Neural progenitor cell (in vitro differentiated cells): ENCODE measurements at places on chromosomes 1 and 21. TPM values are rescaled to one million over a fixed set of nuclear protein-coding genes. Genes with fewer than 3 reads are reported as not detected.
A peak's percentile ranks its signal among the peaks of the same experiment; 100 is the strongest.

DNA sequence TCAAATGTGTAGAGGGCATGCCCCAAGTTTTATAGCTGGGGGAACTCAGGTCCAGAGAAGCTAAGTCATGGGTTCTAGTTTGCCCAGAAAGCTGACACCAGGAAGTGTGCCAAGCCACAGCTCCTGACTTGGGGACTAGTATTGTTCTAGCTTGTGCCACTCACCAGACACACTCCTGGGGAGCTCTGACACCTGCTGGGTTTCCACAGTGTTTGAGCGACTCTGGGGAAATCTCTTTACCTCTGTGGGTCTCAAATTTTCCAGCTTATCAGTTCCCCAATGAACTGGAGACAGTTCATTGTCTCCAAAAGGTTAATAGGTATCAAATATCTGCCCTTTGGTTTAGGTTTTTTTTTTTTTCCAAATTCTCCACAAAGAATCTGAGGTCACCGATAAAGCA is 4.2 kb downstream of the KISS1 start:
- DNase-seq = no peak

DNA sequence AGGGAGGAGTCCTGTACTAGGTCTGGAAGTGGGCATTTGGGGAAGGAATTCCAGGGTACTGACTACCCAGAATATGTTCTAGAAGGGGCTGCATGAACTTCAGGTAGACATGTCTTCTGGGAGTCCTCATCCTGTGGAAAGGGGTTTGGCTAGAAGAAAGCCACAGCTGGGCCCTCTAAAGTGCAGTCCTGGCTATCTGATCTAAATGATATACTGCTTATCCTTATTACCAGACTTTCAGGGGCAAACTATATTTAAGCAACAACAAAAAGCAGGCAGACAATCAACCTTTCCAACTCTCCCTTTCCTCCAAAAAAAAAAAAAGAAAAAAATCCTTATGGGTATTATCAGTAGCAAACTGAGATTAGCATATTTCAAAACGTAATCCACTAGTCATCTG is 29.8 kb upstream of the GFI1 start:
- no peak for DNase-seq

- DNase-seq = no peak
These were observed 48.5 kb downstream of the BACE2 start for GRCh38 chr21:41216486-41216885.

GRCh38 chr21:38206646-38207045 is 50.1 kb upstream of the KCNJ15 start:
- no peak for DNase-seq

DNA sequence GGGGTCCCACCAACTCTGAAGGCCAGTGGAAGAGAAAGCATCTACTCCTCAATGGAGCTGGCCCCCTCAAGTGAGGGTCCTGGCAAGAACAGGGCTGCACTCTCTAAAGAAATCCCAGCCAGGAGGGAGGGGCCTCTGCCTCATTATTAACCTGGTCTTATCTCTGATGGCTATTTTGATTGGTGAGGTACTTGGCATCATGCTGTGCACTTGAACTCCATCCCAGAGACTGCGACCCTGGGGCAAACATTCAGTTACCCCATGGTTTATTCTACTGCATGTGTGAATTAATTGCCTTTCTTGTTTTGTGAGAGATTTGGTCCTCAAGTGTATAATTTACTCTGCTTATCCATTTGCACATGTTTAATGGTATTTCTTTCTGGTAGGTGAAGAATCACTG is 55.0 kb upstream of the ETV3 start:
- no peak for DNase-seq

- DNase-seq = peak; percentile 95
These were observed at the start of gene ZNF697 for GRCh38 chr1:119647734-119648619. Gene ZNF697 (minus strand): TSS chr1:119648266. CDS start chr1:119626100, 22,166 bp downstream.

DNA sequence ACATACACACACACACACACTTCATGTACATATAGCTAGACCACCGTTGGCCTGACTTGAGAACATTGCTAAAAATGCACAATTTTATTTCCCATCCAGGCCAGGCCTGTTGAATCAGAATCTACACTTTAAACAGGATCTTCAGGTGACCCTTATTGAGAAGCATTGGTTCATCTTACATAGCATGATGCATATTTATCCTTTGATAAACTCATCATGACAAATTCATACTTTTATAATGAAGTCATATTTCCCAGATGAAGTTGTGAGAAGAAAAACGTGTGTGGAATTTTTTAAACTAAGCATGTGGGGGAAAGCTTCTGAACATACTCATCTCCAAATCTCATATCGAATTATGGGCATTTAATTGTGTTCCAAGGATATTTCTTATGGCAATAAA is 877.7 kb downstream of the MRPL39 start:
- no peak for DNase-seq

DNA sequence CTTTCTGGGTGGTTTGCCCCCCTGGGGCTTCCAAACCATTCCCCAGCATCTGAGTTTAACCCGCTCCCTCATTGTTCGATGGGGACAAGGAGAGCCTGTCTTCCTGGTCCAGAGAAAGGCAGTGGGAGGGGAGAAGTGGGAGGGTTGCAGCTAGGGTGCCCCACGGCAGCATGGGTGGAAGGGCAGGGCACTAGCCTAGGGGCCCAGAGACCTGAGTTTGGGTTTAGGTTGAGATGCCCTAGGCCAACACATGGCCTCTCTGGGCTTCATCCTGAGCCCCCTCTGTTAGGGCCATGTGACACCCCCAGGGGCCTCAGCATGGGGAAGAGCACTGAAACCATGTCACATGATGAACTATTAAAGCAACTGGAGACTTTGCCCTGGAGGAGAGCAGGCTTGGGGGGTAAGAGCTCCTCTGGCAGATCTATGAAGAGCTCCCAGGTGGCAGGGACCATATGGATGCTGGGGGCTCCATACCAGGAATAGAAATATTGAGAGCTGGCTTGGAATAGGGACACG is 9.7 kb upstream of the RUNX3 start:
- no peak for DNase-seq

- DNase-seq = peak; percentile 36
These were observed 110.4 kb downstream of the RERE start for GRCh38 chr1:8706995-8707396.

GRCh38 chr1:199701726-199702125 is 325.8 kb upstream of the NR5A2 start:
- DNase-seq = no peak

DNA sequence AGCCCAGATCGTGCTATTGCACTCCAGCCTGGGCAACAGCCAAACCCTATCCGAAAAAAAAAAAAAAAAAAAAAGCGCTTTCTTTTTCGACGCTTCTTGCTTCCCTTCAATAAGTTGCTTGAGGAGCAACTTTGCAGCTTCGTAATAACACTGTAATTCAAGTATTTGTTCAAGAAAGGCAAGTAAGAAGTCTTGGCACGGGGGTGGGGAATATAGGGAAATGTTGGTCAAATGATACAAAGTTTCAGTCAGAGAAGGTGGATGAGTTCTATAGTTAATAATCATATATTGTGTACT is 871 bp upstream of the PSMA5 start:
- no peak for DNase-seq

DNA sequence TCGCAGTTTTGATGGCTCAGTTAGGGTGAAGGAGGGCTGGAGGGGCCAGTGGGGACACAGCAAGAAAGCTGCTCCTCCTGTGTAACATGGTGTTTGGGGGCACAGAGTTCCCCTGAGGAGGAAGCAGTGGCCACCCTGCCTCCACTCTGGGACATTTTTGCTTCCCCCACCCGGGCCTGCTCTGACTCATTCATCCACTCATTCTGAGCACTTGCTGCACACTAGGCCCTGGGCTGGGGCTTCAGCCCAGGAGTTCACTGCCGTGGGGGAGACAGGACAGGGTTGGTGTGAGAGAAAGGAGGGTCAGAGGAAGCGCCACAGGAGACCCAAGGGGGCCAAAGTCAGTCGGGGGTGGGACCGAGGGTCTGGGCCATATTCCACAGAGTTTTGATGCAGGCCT is 41.4 kb upstream of the ACOT11 start:
- no peak for DNase-seq

DNA sequence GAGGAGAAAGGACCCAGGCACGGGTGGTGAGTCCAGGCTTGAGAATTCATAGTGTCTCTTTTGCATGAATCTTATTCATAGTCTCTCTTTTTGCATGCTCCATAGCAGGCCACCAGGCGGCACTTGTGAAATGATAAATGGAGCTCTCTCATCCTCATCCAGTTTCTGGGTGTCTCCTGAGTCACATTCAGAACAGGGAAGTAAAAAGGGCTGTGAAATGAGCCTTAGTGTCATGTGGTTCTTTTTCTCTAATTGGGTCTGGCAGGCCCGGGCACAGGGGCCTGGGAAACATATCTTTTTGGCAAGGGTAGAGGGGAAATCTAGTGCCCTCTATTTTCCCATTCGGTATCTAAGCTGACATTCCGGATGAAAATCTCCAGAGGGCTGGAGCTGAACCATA is 19.1 kb upstream of the NCF2 start:
- DNase-seq = peak; percentile 17

- DNase-seq = peak; percentile 23
These were observed 6.8 kb downstream of the RGS8 start for GRCh38 chr1:182677397-182678098.

DNA sequence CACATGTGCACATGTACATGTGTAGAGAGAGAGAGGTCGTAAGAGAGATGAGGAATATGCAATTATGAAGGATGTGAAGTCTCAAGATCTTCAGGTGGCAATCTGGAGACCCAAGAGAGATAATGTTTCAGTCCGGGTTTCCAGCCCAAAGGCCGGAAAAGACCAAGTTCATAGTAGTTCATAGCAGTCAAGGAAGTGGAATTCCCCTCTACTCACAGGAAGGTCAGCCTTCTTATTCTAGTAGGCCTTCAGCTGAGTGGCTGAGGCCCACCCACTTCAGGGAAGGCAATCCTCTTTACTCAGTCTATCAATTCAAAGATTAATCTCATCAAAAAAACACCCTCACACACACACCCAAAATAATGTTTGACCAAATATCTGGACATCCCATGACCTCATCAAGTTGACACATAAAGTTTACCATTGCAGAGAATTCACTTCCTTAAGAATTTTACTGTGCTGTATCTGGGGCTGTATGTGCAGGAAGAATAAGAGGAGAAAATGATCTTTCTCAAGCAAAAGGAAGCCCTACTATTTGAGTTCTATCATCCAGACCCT is 114.6 kb downstream of the TNFSF18 start:
- DNase-seq = no peak

DNA sequence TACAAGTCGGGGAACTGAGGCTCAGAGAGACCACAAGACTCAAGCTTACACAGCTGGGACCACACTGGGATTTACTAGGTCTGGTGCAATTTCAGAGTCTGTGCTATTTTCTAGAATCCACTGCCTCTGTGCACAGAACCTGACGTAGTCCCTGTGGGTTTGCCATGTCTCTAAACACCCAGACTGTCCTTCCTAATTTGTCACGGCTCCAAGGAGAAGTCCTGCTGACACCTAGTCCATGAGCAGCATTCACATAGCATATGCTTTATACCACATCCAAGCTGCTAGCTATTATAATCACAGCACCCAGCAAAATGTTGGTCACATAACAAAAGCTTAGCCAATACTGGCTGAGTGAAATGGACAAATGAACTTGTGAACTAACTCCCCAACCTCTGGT is 79.0 kb upstream of the HMGB4 start:
- no peak for DNase-seq

The VTCN1 gene
- total RNA-seq = 0.11 and 0.22 TPM in 2 replicates

The LORICRIN gene
- not detected in 2 replicates for total RNA-seq

The BMP8B gene
- 0.24 and 0.28 TPM in 2 replicates for total RNA-seq

The WASF2 gene
- 31.4 and 35.0 TPM in 2 replicates for total RNA-seq

The KLHL12 gene
- 42.7 and 51.4 TPM in 2 replicates for total RNA-seq

The CD160 gene
- total RNA-seq = not detected in 2 replicates

The CD1D gene
- total RNA-seq = 0.77 TPM in 1 of 2 replicates, not detected in the other

The ITLN2 gene
- not detected in 2 replicates for total RNA-seq

The RBM11 gene
- 6.2 and 9.4 TPM in 2 replicates for total RNA-seq

The SLC44A5 gene
- total RNA-seq = 13.5 and 25.3 TPM in 2 replicates

The ZNF326 gene
- 33.9 and 45.0 TPM in 2 replicates for total RNA-seq

The SPRR4 gene
- total RNA-seq = not detected in 2 replicates

The FLG2 gene
- not detected in 2 replicates for total RNA-seq
